ENCODE measurements at places on chromosomes 6 and 20.

DNA sequence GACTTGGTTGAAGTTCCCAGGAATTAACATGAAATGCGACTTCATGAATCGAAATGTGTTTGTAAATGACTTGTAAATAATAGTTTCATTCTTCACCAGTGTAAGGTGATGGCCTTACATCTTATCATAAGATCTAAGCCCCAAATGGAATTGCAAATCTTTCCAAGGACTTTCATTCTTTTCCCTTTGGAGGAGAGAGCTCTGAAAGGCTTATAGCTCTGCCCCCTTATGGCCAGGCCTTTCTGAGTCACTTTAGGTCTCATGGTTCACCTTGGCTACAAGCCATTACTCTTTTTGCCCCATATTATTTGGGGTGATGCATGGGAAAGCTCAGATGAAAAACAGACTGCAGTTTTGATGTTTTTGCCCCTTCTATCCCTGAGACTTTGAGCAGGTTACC is 209.1 kb upstream of the BMP2 start:
- DNase-seq = no peak

- no peak for DNase-seq
Measured at GRCh38 chr6:133880896-133881295, 8.0 kb upstream of the TCF21 start.

- no peak for DNase-seq
Measured at GRCh38 chr6:109527989-109528388, 45.0 kb upstream of the ZBTB24 start.

- DNase-seq = no peak
Measured at GRCh38 chr6:43743682-43744381, 26.2 kb upstream of the VEGFA start.

DNA sequence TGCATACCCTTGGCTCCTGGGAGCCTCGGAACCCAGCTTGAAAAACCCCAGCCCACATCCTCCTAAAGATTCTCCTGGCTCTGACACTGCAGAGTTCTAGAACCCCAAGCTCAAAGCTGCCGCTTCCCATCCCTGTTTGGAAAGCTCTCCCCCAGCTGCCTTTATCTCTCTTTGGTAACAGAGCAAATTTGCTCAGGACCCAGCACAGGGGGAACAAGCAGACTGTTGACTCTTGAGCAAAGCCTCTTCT is 38.9 kb downstream of the HNF4A start:
- no peak for DNase-seq

- no peak for DNase-seq
Measured at GRCh38 chr20:43755390-43755789, 28.6 kb upstream of the GTSF1L start.

DNA sequence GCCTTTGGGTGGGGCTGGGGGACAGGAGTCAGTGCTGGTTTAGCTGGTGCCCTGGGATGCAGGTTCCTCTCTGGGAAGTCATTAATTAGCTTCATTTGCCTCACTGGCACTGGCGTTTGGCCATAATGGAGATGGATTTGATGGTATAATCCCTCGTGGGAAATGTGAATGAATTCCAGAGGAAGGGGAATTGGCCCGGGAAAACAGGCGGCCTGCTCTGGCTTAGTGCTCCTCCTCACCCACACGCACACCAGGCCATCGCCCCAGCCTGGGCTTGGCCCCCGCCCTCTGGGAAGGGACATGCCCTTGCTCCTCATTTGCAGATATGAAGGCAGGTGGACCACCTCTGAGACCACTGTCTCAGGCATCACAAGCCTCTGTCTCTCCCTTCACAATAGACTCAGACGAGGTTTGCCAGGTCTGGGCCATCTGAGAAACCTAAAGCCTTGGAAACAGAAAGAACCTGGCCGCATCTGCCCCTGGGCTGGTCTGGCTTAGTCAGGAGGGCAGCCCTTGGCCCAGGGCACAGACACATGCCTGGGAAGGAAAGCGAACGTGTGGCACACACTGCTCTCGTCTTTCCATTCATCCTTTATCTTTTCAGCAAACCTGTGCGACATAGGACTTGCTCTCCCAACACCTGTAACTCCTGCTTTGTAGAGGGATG is 199.2 kb upstream of the CDH4 start:
- no peak for DNase-seq

- DNase-seq = no peak
Measured at GRCh38 chr6:129607581-129608186, 102.3 kb downstream of the ARHGAP18 start.

DNA sequence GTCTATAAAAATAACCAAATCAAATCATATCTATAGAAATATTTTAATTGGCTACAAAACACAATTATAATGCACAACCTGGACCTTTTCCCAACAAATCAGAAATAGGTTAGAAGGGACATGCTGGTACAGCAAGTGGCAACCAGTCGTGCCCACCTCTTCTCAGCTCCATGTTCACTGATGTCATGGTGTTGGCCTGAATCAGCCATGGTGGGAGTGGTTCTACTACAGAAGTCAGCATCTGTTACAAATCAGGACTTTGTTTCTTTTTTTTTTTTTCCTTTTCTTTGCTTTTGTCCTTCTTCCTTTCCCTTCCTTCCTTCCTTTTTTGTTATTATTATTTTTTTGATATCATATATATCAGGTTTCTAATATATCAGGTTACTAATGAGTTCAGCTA is 91.2 kb downstream of the RALGAPA2 start:
- DNase-seq = no peak

- no peak for DNase-seq
Measured at GRCh38 chr20:64153410-64153809, 10.8 kb upstream of the MYT1 start.

DNA sequence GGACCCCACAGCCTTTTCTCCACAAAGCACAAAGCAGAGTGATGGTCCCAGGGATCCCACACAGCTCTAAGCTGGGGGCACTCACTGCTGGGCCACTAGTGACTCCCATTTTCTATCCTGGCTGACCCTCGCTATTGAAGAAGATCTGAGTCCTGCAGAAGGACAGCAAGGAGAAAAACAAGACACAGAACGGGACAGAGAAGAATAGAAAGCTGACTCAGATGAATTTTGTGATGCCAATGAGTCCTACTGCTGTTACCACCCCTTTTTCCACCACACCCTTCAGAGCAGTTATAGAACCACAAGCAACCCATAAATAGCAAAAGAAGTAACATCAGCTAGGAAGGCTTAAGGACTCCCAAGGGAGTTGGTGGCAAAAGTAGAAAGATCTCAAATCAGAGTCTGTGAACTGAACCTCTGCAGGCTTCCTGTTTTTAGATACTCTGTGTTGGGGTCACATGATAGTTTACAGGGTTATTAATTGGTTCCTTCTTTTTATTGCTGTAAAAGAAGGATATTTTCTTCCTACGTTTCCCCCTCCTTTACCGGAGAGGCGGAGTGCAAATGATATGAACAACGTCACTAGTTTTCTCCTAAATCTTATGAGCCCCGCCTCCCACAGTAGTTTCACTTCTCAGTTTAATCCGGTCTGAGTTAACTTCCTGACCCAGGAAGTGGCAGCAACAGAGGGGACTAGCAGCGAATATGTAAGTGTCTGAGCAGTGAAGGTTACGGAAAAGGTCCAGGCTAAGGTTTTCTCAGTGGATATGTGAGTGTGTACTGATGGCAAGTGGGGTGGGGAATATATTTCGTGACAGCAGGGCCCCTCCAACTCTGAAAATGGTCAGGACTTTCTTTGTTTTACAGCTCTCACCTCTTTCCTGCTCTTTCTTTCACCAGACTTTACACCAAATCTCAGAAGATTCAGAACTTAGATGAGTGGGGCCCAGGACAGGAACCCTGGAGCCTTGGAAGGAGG is at the start of gene TRIM38:
Gene TRIM38 (plus strand): TSS at position 654 of the 979 bp plus-strand sequence. CDS start 3,721 bp downstream, outside the sequence.
- peak; percentile 22 for DNase-seq

DNA sequence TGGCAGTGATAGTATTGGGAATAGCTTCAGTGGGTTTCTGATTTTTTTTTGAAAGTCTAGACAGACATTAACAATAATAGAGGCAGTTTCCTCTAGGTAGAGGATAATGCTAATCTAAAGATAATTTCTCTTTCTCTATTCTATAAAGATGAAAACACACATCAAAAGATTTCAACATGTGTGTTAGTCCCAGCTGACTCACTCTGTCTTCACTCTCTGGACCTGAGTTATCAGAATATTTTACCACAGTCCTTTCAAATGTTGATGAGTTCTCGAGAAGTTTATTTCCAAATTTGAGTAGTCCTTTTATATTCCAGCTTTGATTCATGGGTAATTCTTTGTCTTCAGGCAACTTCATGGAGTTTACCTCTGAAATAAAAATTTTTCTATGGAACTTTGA is 17.1 kb downstream of the RPRD1B start:
- no peak for DNase-seq

GRCh38 chr6:111899531-111899930 is 26.3 kb upstream of the FYN start:
- DNase-seq = no peak

GRCh38 chr6:110699780-110700179 is 115.5 kb downstream of the CDK19 start:
- no peak for DNase-seq

DNA sequence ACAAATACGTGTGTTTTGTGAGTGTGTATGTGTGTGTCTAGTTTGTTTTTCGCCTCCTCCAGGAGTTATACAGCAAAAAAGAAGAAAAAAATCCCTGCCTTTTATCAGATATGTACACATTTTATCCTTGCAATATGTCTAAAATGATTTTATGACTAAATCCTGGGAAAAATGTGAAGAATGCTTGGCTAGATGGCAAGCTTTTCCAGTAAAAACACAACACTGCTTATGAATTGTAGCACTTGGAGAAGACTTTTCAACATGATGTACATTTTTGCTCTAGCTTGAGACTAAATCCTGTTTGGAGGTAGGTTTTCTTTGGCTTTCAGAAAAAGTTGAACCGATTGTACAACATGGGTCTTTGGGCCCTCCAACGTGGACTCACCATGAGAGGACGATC is 160.2 kb downstream of the GMPR start:
- DNase-seq = no peak

GRCh38 chr6:134436281-134436815 is 118.4 kb upstream of the SGK1 start:
- DNase-seq = no peak

DNA sequence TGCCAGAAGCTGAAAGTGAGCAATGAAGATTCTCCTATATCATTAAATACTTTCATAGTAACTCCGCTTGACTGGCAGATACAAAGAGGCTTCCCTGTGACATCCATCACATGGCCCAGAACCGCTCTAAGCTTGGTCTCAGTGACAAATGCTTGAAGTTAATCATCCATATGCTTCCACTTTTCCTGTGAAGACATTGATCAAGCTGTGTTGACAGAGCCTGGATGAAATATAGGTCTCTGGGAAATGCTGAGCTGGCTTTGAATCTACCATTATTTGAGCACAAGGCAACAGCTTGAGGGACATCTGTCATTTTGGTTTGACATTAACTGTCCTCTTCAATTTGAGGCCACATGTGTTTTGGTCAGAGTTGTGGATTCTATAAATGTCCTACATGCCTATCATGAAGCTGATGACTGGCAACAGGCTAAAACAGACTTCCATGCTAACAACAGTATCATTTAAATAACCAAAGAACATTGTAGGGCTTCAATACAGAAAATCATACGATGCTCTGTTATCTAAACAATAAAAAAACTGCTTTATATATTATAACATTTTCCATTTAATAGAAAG is 402.2 kb upstream of the IRAK1BP1 start:
- DNase-seq = no peak

- no peak for DNase-seq
Measured at GRCh38 chr6:165820407-165820806, 157.4 kb upstream of the PDE10A start.

GRCh38 chr20:23151008-23151703 is 65.0 kb upstream of the CD93 start:
- DNase-seq = no peak

- no peak for DNase-seq
Measured at GRCh38 chr20:43863821-43864544, 50.7 kb upstream of the TOX2 start.

- peak; percentile 91 for DNase-seq
Measured at GRCh38 chr6:31702819-31703716, at the start of gene ABHD16A. ABHD16A (minus strand) TSS chr6:31703324; CDS start chr6:31703281, 43 bp downstream.

GRCh38 chr20:48630342-48631075 is 197.3 kb downstream of the PREX1 start:
- DNase-seq = no peak

GRCh38 chr20:46433051-46433450 is 26.6 kb upstream of the ELMO2 start:
- DNase-seq = no peak

DNA sequence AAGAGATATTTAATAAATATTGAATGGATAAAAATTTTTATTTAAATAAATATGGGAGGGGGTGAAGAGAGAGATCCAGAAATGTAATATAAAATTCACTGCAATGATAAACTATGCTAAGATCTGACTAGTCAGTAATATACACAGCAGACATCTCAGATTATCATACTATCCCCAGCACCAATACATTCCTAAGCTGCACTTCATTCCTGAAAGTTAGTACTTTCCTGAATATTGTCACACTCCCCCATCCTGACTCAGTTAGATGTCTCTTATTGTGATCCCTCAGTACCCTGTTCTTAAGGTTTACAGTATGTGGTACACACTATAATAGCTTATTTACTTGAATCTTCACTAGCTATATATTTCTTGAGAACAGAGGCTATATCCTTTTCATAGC is 88.3 kb upstream of the KCNQ5 start:
- no peak for DNase-seq

GRCh38 chr6:125200941-125201340 is 47.4 kb downstream of the TPD52L1 start:
- no peak for DNase-seq

GRCh38 chr6:5213836-5214235 is 46.9 kb downstream of the LYRM4 start:
- DNase-seq = no peak

DNA sequence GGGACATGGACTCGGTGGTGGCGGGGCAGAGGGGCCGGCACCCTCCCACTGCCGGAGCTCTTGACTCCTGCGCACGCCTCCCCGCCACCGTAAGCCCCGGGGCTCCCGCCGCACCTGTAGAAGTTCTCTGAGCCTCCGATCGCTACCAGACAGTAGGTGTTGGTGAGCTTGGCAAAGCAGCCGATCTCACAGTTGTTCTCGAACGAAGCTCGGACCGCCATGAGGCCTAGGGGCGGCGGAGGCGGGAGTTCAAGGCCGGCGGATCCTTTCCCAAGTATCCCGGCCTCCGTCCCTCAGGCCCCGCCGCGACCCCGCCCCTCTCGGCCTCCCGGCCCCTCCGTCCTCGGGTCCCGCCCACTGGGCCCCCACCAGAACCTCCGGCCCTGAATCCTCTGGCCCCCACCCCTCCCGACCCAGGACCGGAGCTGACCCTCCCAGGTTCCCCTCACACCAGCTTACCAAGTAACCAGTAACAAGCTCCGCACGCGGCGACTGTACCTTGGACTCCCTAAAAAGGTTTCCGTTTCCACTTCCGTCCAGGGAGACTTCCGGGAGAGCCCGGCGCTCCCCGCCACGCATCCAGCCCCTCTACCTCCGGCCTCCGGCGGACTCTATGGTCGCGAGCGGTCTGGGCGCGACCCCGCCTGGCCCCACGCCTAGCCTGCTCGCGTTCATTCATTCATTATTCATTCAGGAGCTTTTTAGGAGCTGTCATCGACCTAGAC is at the start of gene EIF6:
Gene EIF6 (minus strand): TSS at position 506 of the 725 bp plus-strand sequence. CDS start 285 bp downstream, at position 221.
- peak; percentile 23 for DNase-seq

DNA sequence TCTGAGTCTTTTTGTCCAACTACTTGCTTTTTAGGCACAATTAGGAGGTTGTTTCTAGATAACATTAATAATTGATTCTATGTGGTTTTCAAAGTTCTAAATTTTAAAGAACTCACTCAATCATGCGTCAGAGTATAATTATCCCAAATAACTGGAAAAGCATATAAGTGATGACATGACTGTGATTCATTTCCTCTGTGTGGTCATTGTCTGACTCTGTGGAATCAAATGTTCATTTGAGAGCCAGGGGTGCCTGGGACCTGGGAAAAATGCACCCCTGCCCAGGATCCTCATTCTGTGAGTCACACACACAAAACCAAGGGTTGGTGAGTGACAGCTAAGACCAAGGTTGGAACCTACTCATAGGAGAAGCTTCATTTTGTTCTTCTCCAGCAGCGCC is 127.1 kb upstream of the MLIP start:
- DNase-seq = no peak

Measured in stimulated activated CD4-positive, alpha-beta T cell treated with anti-CD3 and anti-CD28 coated beads, Interleukin-1b, Interleukin-23, amount 100 ng/mL, for 1 hour (primary cell).